ENCODE measurements at places on chromosomes 7 and 10.

DNA sequence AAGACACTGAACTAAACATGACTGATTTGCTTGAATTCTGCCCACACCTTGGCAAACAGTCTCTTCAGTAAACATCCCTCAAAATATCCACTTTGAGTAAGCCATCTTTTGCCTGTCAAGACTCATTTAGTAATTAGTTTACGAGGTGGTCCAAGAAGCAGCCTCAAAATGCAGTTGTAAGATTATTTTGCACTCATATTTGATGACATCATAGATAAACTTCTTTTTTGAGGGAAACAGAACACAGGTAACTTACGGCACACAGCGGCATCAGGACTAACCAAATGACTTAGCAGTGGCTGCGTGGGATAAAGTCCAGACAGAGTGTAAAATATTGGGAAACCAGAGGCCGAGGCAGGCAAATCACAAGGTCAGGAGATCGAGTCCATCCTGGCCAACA, 41.8 kb upstream of the STEAP1B start:
- no peak for DNase-seq

- no peak for DNase-seq
Observed at GRCh38 chr10:80148166-80148805, 15.8 kb downstream of the PLAC9 start.

GRCh38 chr7:104552102-104552501, 223.7 kb downstream of the LHFPL3 start:
- DNase-seq: no peak

- no peak for DNase-seq
Observed at GRCh38 chr7:81845744-81846241, 75.9 kb upstream of the HGF start.

GRCh38 chr7:121334875-121335648, 6.3 kb downstream of the WNT16 start:
- DNase-seq: no peak

All from brain pericyte (primary cell).